AG08396 (cell line): ENCODE measurements at places on chromosomes 2 and 18.

DNA sequence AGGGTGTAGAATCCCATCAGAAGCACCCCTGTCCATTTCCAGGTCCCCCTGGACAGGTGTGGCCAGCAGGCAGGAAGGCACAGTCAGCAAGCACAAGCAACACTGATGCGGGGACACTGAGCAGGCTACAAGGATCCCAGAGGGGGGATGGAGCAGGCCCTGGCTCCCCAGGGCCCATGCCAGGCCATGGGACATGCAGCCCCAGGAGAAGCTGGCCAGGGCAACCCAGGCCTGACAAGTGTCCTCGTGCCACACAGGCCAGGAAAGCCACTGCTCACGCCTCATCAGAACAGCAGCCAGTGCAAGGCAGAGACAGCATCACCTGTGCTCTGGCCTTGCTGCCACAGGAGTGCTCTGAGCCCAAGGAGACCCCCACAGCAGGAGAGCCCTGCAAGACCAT, 14.1 kb upstream of the GPC1 start:
- DNase-seq = no peak

DNA sequence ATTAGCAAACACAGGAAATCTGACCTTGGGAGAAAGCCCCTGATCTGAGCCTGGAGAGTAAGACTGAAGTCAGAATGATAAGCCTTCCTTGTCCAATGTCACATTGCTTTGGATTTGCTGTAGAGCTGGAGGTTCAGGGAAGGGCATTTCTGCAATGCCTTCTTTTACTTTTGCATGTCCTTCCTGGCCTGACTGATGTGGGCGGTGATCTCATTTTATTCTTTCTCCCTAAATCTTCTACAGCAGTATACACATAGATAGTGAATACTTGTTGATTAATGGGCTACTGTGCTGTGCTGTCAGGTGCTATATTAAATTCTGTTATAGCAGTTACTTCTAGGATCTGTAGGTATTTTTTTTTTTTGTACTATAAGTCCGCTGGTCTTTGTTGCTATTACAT, 62.6 kb downstream of the PLCL1 start:
- DNase-seq = no peak

DNA sequence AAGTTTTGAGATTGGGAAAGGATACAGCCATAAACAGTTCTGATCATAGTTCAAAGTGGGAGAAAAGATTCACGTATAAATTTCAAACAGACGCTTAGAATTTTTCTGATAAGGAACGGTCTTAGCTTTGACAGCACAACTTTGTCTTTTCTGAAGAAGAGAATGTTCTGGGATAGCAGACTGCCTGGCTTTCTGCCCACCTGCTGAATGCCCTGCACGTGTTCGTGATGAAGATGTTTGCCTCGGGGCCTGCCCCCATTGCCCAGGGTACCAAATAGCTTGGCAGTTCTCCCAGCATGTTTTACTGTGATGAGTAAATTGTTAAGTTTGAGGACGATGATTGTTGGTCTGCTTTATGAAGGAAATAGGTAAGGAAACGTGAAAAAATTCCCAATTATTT, 4.6 kb downstream of the MRPL33 start:
- DNase-seq = peak; percentile 42

DNA sequence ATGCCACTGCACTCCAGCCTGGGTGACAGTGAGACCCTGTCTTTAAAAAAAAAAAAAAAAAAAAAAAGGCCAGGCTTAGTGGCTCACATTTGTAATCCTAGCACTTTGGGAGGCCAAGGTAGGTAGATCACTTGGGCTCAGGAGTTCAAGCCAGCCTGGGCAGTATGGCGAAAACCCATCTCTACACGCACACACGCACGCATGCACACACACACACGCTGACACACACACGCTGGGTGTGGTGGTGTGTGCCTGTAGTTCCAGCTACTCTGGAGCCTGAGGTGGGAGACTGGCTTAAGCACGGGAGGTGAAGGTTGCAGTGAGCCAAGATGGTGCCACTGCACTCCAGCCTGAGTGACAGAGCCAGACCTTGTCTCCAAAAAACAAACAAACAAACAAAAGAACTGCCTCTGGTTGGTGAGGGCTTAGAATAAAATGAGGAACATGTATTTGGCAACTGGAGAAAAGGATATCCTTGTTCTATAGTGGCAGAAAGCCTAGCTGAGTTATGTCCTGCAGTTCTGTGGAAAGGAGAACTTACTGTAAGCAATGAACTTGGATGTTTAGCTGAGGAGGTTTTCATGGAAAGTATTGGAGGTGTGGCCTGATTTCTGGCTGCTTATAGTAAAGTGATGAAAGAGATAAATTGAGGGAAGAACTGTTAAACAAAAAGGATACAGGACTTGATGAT, 34.0 kb downstream of the HAT1 start:
- no peak for DNase-seq

DNA sequence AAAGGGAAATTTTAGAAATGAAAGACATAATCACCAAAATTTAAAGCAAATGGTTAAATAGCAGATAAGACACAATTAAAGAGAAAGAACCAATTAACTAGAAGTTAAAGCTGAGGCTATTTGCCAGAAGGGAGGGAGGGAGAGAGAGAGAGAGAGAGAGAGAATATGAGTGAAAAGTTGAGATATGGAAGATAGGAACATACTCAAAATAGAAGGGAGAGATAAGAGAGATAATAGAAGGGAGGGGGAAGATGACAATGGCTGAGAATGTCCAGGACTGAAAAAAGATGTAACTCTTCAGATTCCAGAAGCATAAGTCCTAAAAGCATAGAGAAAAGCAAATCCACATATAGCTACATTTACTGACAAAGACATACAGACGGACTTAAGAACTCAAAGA, 17.1 kb upstream of the AAK1 start:
- DNase-seq = no peak
